Activated T-cell treated with anti-CD3 and anti-CD28 coated beads for 4 hours (primary cell): ENCODE measurements at places on chromosomes 12 and 14.

- peak; percentile 74 for DNase-seq
Measured at GRCh38 chr12:6944381-6945186, 762 bp downstream of the C12orf57 start.

DNA sequence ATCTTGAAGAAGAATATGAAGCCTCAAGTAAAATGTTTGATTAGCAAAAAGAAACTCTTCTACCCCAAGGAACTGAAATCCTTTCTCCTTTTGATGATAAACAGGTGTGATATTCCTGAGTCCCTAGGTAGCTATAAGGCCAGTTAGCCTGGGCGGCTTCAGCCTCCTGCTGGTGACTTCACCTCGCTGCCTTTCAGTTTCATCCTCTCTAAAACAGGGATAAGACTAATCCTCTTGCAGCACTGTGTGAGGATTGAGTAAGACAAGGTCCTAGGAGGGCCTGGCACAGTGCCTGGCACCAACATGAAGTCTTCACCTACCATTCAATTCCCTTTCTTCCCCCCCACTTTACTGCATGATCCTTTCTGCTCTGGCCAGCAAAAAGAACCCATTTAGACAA is 42.1 kb downstream of the CIT start:
- no peak for DNase-seq

GRCh38 chr14:92058006-92058917 is 18.4 kb upstream of the TRIP11 start:
- no peak for DNase-seq

DNA sequence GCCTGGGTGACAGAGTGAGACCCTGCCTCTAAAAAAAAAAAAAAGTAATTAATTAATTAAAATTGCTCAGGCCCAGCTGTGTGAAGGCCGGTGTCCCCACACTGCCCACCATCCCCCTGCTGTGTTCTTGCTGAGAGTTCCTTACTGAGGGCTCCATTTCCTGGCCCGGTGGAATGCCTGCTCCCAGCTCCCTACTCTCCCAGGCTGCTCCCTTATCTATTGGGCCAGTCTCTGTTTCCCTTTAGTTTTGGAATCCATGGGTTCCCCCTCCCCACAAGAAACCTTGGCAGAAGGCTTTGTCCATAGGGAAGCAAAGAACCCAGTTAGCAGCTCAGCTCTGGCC is 19.0 kb downstream of the MLXIP start:
- DNase-seq: no peak

DNA sequence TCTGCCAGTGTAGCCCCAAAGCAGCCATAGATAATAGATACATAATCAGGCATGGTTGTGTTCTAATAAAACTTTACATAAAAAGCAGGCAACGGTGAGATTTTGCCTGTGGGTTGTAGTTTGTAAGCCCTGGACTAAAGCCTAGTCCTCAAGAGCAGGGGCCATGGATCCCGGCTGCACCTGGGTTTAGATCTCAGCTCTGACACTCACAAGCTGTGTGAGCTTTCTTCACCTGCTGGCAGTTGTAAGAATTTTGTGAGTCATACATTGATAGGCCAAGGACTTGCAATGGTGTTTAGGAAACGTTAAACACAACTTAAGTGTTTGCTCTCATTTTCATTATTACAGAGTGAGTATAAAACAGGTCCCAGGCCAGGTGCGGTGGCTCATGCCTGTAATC is 395.8 kb upstream of the TBX3 start:
- DNase-seq: no peak

- no peak for DNase-seq
Measured at GRCh38 chr14:102209224-102209966, 69.7 kb downstream of the WDR20 start.

GRCh38 chr14:56183631-56184157 is 65.5 kb downstream of the PELI2 start:
- DNase-seq: no peak

GRCh38 chr12:122081697-122082221 is 3.2 kb downstream of the MLXIP start:
- no peak for DNase-seq

- no peak for DNase-seq
Measured at GRCh38 chr12:127548123-127548553, 718.8 kb upstream of the TMEM132C start.

GRCh38 chr12:105256921-105257320 is 20.9 kb upstream of the APPL2 start:
- DNase-seq: no peak

GRCh38 chr14:50862036-50862570 is 9.8 kb upstream of the ABHD12B start:
- no peak for DNase-seq

GRCh38 chr14:98689951-98690350 is 582.0 kb downstream of the BCL11B start:
- DNase-seq: no peak

- no peak for DNase-seq
Measured at GRCh38 chr14:88882236-88882635, 57.8 kb downstream of the TTC8 start.

GRCh38 chr14:103031566-103031911 is 25.8 kb downstream of the CDC42BPB start:
- no peak for DNase-seq

GRCh38 chr12:92292016-92292415 is 146.4 kb upstream of the BTG1 start:
- no peak for DNase-seq

GRCh38 chr12:39123580-39124253 is 218.3 kb upstream of the CPNE8 start:
- DNase-seq: no peak

DNA sequence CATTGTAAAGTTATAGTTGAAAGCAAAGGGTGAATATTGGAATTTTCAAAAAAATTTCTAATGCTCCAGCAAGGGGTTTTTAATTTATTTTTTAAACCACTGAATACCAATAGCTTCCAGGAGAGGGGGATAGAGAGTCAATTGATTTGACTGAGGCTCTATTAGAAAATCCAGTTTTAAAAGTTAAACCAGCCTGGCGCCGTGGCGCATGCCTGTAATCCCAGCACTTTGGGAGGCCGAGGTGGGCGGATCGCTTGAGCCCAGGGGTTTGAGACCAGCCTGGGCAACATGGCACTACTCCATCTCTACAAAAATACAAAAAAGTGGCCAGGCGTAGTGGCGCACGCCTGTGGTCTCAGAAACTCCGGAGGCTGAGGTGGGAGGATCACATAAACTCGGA is 150.1 kb downstream of the SLC38A4 start:
- DNase-seq: no peak

DNA sequence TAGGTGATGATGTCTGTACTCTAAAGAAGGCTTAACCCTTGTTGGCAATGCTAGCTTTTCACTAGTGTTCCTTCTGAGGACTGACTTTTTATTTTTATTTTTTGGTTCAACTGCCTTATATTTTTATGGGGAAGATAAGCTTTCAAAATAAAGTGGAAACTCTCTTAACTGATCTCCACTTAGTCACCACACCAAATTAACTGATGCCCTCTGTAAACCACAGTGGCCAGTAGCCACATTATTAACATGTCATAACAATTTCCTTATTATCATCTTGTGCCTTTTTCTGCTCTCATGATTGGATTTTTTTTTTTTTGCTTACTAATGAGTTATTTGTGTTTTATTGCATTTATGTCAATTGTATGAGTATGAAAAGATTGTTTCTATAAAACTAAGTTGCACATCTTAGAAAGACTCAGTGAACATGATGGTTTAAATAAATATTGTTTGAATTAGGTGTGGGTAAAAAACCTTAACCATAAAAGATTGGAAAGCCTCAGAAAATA is 56.9 kb downstream of the SCFD1 start:
- no peak for DNase-seq

DNA sequence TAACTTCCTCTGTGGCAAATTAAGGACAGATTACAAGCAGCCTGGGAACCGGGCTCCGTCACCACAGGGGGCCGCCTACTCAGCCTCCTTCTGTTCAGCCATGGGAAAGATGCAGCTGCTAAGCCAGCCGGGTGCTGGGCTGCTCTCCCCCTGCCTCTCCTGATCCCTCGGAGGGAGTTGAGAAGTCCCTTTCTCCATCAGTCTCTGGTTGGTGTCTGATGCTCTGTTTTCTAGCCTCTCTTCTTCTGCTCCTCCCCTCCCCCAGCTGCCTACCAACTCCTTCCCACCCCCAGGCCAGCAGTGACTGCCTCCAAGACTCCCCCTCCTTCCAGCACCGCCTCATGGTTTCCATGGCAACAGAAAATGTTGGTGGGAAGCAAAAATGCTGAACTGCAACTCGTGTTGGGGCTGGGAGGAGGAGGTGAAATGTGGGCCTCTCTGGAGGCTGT is 486.7 kb downstream of the APAF1 start:
- DNase-seq: no peak

DNA sequence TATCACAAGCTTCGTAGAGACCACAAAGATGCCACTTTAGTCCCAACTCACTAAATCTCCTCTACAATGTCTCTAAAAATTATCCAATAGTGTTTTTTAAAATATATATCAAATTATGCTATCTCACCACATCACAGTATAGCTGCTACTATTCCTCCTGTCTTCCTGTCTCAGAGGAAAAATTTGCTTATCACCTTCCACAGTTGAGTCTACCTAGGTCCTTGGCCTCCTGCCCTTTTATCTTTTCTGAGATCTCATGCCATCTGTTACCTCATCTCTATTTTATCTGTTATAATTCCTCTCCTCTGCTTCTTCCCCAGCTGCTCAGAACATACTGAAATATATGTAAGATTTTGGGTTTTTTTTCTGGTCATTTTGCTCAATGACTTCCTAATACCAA is 568.2 kb downstream of the DIO2 start:
- DNase-seq: no peak
